PC-9 (cell line): ENCODE measurements at places on chromosomes 5 and 9. TPM values are rescaled to one million over a fixed set of nuclear protein-coding genes. Genes with fewer than 3 reads are reported as not detected.

DNA sequence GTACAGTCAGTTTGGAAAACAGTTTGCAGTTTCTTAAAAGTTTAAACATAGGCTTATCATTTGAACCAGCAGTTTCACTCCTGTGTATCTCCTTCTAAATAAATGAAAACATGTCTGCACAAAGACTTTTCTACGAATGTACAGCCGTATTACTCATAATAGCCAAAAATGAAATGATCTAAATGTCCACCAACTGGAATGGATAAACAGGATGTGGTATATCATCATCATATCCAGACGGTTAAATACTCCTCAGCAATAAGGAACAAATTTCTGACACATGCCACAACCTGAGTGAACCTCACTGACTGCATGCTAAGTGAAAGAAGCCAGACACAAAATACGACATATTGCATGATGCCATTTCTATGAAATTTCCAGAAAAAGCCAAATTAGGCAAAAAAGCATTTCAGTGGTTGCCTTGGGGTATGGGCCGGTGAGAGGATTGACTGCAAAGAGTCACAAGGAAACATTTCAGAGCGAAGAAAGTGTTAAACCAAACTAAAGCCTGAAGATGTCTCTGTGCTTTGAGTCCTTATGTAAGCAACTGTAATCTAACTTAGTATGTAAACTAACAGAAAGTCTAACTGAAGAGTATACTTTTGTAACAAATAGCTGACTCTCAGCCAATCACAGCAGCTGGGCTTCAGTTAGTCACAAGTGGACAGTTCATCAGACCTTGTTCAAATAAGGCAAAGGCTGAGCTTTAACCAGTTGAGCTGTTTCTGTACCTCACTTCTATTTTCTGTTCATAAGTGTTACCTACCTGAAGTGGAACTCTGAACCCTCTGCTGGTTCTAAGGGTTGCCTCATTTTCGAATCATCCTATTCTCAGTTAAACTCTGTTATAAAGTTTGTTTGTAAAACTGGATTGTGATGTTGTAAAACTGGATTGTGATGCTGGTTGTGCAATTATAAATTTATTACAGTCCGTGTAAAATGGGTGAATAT lies 65.2 kb downstream of the TRIO start:
- H3K36me3 ChIP-seq = peaks cover 9% of the 10 kb centered on the region; the same call in 1 of the 2 replicates
- H3K4me1 ChIP-seq = peaks cover 23% of the 10 kb centered on the region
- H3K27ac ChIP-seq = peak overlapping the region; percentile 21; the same call in 1 of the 2 replicates
- H3K4me3 ChIP-seq = no peak overlapping the region
- no peaks in the 10 kb centered on the region for H3K27me3 ChIP-seq
- peak; percentile 34 for DNase-seq

DNA sequence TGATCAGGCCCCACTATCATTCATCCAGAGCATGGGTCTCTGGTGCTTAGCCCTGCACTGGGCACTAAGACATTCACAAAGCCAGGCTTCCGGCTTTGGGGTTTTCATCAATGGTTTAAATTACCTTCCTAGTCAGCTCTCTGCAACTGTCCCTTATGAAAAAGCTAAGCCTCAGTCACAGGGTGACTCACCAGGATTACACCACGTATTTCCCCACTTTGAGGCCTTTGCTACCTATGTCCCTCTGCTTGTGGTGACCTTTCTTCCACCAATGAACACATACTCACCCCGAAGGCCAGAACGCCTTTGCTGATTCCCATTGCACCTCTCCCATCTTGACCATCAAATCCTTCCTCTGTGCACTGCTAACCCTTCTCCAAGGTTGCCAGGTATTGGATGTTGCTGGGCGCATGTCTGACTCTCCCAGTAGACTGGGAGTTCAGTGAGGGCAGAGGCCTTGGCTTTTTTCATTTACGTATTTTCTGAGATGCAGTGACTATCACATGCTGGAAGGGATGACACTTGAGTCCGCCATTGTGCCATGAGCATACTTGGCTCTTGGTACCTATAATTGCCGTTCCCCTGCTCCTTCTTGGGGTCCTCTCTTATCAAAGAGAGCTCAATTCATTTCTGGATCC lies 58.7 kb upstream of the TNFSF8 start:
- H3K4me3 ChIP-seq = no peak overlapping the region
- DNase-seq = peak; percentile 6
- H3K4me1 ChIP-seq = peaks cover 15% of the 10 kb centered on the region
- no peaks in the 10 kb centered on the region for H3K36me3 ChIP-seq
- no peak overlapping the region for H3K27ac ChIP-seq

DNA sequence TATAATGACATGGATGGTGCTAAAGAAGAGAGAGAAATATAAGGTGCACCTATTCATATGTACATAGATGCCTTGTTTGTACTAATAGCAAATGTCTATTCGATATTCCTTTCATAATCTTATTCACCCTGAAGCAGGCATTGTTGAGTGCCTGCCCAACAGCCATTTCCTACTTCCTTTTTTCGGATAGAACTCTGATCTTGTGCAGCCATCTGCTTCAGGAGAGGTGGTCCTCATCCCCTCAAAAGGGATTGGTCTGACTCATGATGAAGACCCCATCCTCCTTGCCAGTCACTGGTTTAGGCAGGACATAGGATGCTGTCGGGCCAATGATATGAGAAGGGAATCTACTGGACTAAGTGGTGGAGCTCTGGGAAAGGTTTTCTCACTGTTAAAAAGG lies 8.4 kb upstream of the RANBP3L start:
- no peaks in the 10 kb centered on the region for H3K4me1 ChIP-seq
- no peaks in the 10 kb centered on the region for H3K27me3 ChIP-seq
- H3K4me3 ChIP-seq = no peak overlapping the region
- DNase-seq = no peak
- H3K27ac ChIP-seq = no peak overlapping the region

- no peak overlapping the region for H3K27ac ChIP-seq
- DNase-seq = no peak
- H3K36me3 ChIP-seq = peaks cover 16% of the 10 kb centered on the region
- H3K4me3 ChIP-seq = no peak overlapping the region
- H3K27me3 ChIP-seq = no peaks in the 10 kb centered on the region
These were observed 3.1 kb upstream of the RPL37 start for GRCh38 chr5:40838086-40838485.

DNA sequence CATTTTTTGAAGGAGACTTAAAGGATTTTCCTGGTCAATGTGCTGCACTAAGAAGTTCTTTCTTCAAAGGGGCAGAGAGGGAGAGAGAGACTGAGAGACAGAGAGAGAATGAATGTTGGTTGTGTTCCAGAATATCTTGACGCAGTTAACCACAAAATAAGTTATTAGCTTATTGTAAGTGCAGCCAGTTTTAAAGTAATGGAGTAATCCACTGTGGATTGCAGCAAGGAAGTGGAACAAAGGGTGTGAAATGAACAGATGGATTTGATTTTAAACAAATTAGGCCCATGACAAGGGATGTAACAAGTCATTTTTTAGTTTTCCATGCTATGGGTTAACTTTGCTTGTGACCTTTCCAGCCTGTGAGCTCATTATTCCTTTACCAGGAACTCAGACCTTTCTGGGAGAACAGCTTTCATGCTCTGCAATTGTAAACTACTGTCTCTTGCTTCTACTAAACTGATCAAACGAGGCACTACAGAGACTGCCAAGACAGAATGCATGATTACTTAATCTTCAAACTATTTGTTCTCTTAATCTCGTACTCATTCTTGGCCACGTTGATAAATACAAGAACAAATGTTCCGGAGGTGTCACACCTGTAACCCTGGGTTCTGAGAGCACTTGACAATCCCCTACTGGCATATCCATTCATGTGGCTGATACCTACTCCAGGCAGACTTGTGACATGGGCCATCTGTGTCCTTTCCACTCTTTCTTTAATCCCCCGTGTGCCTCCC lies 131.1 kb downstream of the TLE1 start:
- peaks cover 46% of the 10 kb centered on the region for H3K4me1 ChIP-seq
- H3K36me3 ChIP-seq = no peaks in the 10 kb centered on the region
- DNase-seq = no peak
- H3K27me3 ChIP-seq = no peaks in the 10 kb centered on the region
- H3K27ac ChIP-seq = peak overlapping the region; percentile 86

GRCh38 chr9:15079989-15080388 lies 169.8 kb upstream of the FREM1 start:
- H3K27me3 ChIP-seq = no peaks in the 10 kb centered on the region

The EIF4EBP3 gene
- total RNA-seq = 4.8 and 5.6 TPM in 2 replicates
